Effector CD8-positive, alpha-beta T cell (primary cell): ENCODE measurements at places on chromosomes 5 and 9.

DNA sequence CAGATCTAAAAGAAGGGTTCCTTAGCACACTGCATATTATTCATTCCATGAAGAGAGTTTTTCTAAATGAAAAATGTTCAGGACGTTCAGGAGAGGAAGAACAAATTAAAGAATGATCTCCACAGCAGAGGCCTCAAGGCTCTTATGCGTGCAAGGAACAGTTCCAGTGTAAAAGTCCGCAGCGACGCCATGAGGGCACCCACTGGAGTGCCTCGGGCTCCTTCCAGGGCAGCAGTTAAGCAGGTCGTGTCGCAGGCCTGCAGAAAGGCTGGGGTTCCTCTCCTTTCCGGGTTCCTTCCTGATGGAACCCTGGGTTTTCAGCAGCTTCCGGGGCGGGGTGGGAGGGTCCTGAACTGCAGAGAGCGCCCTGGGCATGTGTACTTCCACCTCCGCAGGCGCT is 87.1 kb upstream of the SELENOP start:
- no peak for DNase-seq

DNA sequence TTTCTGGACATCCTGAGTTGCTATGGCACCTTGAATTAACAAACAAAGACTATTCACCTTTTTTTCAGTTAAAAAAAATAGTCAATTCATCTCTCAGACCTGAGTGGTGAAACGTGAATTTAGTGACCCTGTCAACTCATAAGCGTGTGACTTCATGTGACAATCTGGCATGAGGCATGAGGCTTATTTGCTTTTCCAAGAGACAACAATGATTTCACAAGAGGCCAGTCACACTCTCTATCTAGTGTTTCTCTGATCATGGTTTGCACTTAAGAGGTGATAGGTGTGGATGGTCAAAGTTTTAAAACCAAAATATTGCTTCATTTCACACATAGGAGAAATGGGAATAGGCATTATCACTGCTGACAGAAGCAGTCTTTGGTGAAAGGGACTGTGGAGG is 559.6 kb upstream of the ACO1 start:
- DNase-seq: no peak

DNA sequence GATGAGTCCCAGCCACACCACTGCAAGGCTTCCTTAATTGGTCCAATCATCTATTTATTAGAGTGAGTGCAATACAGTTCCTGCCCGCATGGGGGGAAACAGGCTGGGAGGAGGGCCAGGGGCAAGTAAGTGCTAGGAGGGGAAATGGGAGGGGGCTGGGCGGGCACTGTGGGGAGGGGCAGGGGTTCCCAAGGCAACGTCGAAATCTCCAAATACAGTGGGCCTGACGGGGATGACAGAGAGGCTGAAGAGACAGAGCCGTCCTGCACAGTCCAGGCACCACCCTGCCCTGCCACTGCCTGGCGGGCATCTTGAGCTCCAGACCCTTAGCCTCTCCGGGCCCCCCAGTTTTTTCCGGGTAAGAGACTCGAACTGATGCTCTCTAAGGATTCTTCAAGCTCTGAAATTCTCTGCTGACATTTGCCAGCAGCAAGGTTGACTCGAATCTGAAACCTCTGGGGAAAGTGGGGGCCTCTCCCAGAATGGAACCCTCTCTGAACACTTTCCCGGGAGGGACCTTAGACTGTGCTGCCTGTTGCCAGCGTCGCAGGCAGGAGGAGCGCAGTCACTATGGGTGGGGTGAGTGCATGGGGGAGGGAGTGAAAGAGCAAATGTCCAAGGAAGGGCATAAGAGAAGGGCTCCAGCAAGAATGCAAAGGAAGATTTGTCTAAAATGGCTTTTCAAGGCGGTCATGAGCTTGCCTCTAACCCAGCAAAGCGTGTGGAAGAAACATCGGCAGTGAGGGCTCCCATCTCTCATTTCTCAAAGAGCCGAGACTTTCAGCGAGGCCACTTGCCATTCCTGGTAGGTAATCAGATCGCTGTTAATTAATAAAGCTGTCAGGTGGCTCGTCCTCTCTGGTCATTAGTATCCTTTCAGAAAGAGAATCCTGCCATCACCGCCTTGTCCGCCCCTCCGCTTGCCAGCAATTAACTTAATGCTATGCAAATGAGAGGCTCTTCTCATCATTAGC is 99.0 kb downstream of the GTF3C4 start:
- DNase-seq: peak; percentile 50

- DNase-seq: no peak
Observed at GRCh38 chr9:133048595-133048994, 13.2 kb upstream of the CEL start.

- peak; percentile 13 for DNase-seq
Observed at GRCh38 chr9:2053883-2054845, 39.0 kb downstream of the SMARCA2 start.

GRCh38 chr9:72305707-72306106 is 59.3 kb downstream of the ZFAND5 start:
- DNase-seq: no peak

GRCh38 chr9:27645161-27645840 is 72.0 kb upstream of the C9orf72 start:
- DNase-seq: no peak

DNA sequence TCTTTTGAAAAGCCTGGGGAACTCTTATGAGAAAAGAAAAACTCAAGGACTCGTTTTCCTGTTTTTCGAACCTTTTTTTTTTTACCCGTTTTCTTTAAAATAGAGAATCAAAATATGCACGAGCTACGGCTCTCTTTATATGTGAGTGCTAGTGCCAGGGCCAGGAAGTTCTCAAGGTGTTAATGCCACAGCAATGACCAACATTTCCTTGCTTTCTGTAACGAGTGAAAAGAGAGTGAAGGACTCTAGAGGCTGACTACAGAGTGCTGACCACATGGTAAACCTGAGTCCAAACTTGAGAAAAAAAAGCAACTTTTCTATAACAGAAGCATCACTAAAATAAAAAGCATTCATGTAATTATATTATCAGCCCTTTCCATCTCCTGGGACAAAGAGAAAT is 102.2 kb upstream of the SLC28A3 start:
- no peak for DNase-seq

DNA sequence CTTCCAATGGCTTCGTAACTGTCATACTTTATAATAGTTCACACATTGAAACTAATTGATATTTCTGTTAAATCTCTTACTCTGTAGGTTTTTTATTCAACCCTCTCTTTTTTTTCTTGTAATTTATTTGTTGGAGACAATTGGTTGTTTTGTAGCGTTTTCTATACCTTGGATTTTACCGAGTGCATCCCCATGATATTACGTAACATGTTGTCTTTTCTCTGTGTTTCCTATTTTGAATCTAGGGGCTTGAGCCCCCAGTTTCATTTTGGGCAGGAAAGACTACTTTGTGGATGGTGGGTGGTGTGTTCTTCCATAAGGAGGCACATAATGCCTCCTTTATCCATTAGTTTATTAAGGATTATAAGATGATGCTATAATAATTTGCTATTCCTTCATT is 7.4 kb downstream of the MRPL22 start:
- no peak for DNase-seq

DNA sequence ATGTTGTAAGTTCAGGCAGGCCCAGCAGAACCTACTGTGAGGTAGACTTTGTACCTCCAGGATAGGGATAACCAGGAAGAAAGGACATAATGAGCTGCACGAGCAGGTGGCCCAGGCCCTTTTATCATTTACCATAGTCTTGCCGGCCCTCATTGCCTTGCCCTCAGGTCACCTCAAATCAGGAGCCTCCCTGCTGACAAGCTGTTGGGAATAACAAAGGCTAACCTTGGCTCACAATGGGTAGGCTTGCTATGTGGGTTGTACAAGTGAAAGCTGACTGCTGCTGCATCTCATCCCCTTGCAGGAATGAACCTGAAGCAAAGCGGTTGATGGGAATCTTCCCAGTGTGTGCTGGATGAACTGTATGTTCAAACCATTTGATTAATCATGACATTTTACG is 159.5 kb upstream of the ACTBL2 start:
- DNase-seq: no peak

- DNase-seq: no peak
Observed at GRCh38 chr5:83340511-83340918, 131.0 kb upstream of the VCAN start.

- no peak for DNase-seq
Observed at GRCh38 chr5:123721675-123722276, 209.8 kb downstream of the CSNK1G3 start.

GRCh38 chr5:167639766-167640165 is 651.7 kb upstream of the WWC1 start:
- DNase-seq: no peak

DNA sequence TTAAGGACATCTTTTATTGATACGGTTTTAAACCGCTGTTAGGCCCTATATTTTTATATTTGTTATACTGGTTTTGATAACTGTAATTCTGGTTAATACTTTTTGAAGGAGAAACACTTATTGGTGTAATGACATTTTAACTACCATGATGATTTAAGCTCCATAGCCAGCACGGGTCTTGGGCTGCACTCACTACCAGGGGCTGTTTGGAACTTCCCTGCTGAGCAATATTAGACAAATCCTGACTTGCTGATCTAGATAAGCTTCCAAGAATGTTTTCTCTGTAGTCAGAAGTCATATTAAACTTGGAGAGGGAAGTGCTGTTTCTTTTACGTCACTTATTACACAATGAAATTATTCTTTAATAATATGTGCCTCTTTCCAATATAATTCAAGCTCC is 540.0 kb upstream of the GRAMD2B start:
- DNase-seq: no peak

GRCh38 chr5:180353048-180353979 is at the start of gene GFPT2:
Gene GFPT2 (minus strand): TSS chr5:180353336. CDS start chr5:180353217, 119 bp downstream.
- DNase-seq: peak; percentile 72

DNA sequence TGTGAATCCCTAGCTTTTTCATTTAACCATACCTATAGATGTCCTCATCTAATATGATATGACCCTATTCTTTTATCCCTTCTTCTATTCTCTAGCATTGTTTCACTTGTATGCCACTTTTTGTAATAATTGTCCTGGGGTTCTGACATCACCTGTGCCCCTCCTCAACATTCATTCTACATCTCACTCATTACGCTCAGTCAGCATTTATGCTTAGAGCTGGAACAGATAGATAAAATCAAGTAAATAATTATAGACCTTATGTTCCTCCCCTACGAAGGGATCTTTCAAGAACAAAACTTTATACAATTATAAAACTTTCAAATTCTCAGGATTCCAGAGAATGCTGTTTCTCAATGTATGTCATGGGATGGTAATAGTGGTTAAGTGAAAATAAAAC is 18.0 kb downstream of the GABRA6 start:
- no peak for DNase-seq

GRCh38 chr9:8872802-8873201 is 1073.2 kb upstream of the DMAC1 start:
- no peak for DNase-seq

DNA sequence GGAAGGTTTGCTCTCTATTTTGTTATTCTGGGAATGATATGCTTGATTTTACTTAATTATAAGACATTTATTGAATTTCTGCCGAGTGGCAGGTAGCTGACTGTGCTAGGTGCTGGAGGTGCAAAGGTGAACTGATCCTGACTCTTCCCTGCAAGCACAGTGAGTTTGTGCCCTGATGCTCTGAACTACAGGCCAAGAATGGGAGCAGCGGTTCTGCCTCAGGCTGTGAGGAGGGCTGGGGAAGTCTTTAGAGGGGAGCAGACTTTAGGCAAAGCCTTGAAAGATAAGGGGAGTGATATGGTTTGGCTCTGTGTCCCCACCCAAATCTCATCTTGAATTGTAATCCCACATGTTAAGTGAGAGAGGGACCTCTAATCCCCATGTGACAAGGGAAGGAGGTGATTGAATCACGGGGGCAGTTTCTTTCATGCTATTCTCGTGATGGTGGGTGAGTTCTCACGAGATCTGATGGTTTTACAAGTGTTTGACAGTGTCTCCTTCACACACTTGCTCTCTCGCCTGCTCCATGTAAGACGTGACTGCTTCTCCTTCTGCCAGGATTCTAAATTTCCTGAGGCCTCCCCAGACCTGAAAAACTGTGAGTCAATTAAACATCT is 73.1 kb downstream of the NDFIP1 start:
- DNase-seq: no peak

DNA sequence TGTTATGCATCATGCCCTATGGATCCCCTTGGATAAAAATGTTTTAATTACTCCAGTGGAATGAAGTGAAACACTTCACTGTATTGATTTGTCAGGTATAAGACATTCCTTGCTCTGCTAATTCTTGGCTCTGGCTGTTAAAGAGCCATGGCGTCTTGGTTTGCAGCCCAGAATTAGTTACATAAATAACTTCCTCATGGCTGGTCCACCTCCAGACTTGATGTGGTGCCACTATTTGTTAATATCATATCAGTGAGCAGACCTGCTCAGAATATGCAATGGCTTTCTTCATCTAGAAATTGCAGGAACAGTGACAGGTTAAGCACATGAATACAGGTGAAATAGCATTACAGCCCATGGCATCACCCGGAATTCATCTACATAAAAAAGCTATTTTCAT is 446.9 kb upstream of the GRIN3A start:
- DNase-seq: no peak

DNA sequence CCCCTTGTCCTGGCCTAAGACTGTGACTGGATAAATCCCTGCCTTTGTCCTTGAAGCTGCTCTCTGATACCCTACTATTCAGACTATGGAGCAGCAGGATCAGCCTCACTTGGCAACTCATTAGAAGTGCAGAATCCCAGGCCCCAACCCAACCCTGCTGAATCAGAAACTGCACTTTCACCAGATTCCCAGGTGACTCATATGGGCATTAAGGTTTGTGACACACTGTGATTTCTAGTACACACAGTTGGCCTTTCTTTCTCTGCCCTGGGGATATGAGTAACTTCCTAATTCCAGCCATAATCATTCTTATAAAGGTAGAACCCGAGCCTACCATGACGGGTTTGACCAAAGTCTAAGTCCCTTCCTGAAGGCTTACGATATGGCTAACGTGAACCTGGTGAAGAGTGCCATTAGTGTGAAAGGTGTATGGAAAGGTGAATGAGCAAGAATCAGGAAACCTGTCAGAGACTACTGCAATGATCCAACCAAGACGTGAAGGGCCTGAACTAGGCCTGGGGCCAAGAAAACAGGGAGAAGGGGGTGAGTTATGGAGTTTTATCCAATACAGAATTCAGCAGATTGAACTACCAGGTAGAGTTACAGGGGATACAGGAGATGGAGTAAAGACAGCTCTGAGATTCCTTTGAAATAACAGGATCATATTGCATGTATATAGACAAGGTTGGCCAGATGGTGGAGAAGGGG is 533.0 kb downstream of the BNC2 start:
- no peak for DNase-seq

- no peak for DNase-seq
Observed at GRCh38 chr9:107794259-107794658, 304.7 kb upstream of the KLF4 start.

- DNase-seq: no peak
Observed at GRCh38 chr5:148005788-148006520, 57.8 kb upstream of the SPINK5 start.

DNA sequence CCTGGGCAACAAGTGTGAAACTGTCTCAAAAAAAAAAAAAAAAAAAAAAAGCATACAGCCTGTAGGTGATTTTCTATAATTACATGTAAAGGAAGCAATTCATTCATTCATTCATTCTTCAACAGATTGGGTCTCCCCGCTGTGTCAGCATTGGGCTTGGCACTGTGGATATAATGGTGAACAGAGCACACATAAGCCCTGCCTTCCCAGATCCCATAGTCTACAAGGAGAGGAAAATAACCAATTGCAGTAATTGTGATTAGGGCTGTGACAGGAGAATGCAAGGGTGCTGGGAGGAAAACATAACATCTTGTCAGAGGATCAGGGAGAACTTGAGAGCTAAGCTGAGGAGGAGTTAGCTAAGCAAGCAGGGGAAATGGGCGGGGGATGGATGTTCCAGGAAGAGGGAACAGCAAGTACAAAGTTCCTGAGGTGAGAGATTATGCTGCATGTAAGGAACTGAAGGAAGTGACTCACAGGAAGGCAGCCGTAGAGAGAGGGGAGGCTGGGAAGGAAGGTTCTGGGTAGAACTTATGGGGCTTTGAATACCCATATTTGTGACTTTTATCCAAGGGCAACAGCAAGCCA is 24.0 kb upstream of the KLF9 start:
- no peak for DNase-seq
